ENCODE measurements at places on chromosomes 7 and 10.

- DNase-seq = no peak
These were observed 184.0 kb upstream of the INHBA start for GRCh38 chr7:41886901-41887311.

GRCh38 chr10:79380946-79381721, 33.9 kb downstream of the PPIF start:
- DNase-seq = no peak

- DNase-seq = no peak
These were observed 15.1 kb upstream of the AOAH start for GRCh38 chr7:36739351-36739750.

DNA sequence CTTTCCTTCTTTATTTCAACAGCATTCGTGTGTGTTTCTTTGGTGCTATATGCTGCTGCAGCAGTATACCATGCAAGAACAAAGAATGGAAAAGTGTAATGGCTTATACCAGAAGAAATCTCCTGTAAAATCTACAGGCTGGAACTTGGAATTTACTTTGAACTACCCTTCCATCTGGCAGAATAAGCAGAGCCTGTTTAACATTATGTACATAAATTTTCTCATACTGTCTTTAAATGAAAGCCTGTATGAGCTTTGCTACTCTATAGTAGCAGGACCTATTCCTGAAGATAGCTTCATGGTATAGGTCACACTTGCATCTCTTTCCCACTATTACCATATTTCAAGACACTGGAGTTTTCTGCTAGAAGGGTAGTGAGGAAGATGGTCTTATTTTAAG, 522.1 kb upstream of the GHITM start:
- DNase-seq = no peak

DNA sequence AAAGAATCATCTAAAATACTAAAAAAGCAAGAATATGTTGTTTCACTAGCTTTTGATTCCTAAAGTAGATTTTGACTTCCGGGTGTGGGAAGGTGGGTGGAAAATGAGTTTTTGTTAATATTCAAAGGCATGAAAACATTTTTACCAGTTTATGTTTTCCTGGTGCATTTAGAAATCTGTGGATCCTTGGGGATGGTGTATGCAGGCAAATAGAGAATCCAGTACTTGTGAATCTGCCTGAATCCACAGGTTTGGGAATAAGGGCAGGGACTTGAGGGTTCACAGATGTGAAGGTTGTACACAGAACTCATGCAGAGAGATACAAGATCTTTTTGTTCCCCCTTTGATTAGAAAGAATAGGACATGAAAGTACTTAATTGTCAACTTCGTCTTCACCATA, 22.4 kb downstream of the AUTS2 start:
- DNase-seq = no peak

DNA sequence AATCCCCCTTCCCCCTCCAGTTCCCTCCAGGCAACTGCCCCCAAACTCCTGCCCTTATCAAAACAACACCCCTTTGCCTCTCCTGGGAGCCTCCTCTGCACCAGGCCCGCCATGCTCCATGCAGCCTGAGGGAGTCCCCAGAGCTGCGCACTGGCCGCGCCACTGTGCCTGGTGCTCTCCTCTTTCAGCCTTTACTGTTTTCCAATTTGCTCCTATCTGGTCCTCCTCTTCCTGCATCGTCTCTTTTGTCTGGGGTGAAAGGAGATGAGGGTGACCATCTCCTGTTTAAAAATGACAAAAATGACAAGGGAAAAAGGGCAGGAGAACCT, 165.8 kb upstream of the ADCY1 start:
- no peak for DNase-seq

DNA sequence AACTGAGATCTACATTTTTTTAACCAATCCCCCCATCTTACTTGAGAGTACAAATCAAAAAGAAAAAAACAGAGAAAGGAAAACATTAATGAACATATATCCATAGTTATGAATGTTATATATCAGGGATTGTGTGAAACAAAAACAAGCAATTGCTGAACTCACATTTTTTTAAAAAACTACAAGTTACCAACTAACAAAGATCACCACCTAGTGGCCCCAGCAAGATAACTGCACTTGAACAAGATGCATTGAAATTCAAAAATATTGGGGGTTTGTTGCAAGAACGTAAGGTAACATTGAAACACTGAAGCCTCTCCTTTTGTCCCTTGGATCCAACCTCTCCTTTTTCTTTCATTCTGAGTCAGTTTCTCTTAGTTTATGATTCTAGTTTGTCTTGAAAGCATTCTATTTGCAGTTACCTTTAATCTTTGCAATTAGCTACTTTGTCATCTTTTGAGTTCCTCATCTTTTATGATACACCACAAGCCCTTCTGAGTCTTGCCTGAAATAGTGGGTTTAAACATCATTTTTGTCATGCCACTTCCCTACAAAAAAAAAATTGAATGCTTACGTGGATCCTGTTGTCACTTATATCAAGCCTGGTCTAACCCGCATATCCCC, 87.3 kb upstream of the TES start:
- no peak for DNase-seq

DNA sequence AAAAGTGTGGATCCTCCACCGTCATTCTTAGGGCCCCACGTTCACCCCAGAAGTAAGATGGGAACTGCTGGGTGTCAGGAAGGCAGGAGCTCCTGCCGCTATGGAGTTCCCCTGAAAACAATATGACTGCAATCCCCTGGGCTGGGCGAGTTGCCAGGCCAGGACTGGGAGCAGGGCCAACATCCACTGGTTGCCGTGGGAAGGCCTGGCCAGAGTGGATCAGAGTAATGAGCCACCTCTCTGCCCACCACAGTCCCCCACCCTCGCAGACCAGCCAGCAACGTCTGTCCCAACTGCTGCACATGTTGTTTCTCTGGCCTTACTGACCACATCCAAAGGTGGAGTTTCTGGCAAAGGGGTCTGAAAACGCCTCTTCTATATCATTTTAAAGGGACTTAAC, 86.6 kb downstream of the STRA8 start:
- DNase-seq = no peak

GRCh38 chr7:100372256-100372655, 1.0 kb upstream of the PILRA start:
- DNase-seq = no peak

DNA sequence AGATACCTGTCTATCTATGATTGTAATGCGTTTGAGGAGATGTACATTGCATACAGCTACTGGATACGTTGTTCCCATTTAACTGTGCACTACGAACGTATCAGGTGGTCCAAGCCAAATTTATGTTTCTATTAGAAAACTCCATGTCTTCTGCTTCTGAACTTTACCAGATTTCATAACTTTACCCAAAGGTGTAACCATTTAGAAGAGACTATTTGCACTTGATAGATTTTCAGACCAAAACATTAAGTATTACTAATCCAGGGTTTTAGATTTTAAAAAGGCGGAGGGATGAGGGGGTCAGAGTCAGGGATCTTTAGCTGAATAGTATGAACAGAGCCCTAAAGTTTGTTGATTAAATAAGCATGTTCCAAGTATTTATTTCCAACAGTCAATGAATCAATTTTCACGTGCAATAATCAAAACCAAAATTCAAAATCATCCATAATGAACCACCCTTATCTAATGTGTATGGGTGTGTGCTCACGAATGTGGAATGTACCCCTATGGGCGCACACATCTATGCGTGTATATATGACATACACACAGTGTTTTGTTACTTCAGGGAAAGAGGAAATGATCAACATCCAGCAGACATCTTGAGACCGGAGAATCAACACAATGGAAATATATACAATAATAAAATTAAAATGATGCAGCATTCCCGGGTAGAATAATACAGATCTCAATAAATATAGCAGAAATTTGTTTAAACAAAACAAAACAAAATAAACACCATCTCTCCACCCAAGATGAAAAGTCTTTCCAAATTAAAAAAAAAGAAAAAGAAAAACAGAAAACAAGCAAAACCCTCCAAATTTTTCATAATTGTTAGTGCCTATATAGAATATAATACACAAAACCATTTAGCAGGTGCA, 3.4 kb downstream of the FEZF1 start:
- DNase-seq = no peak

DNA sequence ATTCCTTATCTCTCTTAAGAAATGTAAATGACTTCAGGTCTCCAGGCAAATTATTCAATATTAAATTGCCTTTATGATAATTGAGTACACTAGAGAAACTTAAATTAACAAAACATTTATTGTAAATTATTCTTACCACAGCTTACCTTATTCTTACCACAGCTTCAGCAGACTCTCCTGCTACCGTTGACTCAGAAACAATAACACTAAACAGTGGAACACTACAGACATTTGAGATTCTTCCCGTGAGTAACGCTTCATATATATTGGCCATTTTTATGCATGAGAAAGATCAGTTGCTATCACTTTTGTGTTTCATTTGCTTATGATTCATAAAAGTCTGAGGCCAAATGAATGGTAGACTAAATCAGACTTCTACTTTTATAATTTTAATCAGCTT, 28.7 kb downstream of the TMEM243 start:
- DNase-seq = no peak
